RCC 7860 (cell line): ENCODE measurements at places on chromosomes 2 and 18.
A peak's percentile ranks its signal among the peaks of the same experiment; 100 is the strongest.

DNA sequence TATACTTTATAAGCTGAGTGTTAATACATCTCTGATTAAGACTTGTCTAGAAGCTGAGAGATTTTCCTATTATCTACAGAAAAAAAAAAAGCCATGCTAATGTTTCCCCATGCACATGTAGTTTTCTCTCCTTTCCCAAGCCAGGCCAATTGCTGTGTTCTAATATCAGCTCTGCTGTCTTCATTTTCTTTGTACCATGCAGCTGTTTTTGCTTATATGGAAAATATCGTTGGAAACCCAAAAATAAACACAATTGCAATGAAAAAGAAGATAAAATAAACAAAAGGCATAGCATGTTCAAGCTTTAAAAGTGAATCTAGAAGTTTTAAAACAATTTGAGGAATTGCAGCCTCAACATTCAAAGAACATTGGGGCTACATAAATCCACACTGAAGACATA is 817.4 kb upstream of the ACVR2A start:
- no peak for DNase-seq

DNA sequence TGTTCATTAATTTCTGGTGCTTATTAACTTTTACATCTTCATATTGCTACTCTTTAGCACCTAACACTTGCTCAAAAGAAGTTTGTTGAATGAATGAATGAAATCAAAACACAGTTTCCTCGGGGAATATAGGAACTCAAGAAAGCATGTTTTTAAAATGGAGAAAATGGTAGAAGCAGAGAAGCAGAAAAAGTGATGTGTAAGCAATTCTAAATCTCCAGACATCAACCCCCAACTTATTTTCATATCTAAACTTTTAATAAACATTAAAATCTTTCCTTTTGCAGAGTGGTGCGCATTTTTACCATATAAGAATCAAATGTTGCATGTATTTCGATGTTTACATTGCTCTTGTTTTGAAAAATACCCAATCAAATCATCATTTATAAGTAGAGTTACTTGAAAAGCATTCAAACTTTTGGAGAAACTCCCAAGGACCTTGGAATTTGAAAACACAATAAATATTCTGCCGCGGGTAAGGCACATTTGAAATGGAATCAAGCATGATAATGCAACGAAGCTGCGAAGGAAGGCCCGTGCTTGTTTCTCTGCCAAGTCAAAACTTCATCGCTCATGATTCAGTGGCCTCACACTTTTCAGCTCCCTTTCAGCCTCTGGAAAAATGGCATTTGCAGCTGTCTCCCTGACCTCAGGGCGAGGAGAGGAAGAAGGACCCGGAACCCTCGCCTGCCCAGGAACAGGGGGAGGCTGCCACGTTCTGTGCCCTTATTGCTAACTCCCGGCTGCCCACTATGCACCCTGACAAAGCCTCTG is 26.7 kb upstream of the SMIM21 start:
- DNase-seq = no peak

DNA sequence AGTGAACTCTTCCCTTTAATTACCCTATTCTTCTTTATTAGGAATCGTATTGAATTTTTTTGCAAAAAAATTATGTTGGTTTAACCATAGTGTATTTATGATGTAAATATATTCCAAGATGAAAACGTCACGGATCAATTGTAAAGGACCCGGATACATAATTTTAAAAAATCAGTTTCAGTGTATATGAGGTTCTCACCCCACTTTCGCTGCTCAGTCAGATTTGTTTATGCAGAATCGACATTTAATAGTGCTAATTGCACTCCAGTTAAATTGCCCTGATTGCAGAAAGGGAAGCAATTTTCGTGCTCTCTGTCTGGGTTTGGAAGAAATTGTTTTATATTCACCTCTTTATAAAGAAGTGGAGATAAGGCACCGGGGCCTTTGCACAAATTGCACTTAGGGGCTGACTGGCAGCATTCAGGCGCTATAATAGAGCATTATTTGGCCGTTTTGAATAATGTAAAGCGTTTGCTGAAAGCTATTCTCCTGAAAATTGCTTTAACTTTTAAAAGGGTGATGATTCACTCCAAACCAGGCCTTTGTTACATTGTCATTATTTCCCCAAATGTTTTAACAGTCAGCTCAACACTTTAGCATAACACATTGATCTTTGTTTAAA is 3.0 kb upstream of the SP9 start:
- DNase-seq = no peak

DNA sequence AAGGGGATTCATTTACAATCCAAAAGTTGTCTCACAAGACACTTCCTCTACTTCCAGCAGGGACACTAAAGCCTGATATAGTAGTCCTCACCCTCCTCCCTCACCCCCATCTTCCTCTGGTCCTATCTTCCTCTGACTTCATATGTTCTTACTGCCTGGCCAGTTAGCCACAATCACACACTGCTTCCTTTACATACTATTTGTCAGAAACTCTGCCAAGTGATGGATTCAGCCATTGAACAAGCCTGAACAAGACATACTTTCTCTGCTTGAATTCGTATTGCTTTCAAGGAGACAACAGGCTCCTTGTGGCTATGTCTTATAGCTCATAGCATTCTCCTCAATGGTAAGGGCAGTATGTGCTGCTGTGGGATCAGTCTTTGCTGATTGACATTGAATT is 672.2 kb downstream of the BCL11A start:
- DNase-seq = no peak

GRCh38 chr2:213251618-213252017 is 32.6 kb upstream of the SPAG16 start:
- peak; percentile 48 for DNase-seq

- no peak for DNase-seq
These were observed 394.9 kb downstream of the ARHGAP15 start for GRCh38 chr2:143524119-143524553.

DNA sequence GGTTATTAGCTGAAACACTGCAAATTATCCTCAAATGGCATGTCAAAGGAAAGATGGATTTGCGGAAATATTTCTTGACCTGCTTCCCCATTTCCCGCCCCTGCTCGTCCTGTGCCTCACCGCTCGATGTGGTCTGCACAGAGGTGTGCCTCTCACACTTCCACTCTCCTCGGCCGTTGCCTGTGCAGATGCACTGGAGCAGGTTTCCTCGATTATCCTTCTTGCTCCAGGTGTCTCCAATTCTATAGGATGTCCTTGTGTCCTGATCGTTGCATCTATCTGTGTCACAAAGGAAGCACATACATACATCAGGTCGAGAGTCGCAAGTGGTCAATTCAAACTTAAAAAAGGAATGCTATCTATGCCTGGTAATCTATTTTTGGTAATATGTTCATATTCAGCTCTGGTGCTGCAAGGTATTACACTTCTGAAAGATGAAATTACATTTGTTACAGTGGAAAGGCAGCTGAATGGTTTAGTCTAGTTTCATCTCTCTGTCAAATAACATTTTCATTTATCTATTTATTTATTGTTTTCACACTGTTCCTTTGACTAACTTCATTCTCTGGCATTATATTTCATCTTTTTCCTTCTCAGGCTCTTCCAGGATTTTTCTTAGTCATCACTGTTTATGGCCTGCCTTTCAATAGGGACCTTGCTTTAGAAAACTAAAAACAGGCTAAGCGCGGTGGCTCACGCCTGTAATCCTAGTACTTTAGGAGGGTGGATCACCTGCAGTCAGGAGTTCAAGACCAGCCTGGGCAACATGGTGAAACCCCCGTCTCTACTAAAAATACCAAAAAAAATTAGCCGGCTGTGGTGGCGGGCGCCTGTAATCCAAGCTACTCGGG is 7.6 kb downstream of the FN1 start:
- no peak for DNase-seq

GRCh38 chr18:55239740-55240139 is 280.5 kb upstream of the CCDC68 start:
- DNase-seq = no peak

DNA sequence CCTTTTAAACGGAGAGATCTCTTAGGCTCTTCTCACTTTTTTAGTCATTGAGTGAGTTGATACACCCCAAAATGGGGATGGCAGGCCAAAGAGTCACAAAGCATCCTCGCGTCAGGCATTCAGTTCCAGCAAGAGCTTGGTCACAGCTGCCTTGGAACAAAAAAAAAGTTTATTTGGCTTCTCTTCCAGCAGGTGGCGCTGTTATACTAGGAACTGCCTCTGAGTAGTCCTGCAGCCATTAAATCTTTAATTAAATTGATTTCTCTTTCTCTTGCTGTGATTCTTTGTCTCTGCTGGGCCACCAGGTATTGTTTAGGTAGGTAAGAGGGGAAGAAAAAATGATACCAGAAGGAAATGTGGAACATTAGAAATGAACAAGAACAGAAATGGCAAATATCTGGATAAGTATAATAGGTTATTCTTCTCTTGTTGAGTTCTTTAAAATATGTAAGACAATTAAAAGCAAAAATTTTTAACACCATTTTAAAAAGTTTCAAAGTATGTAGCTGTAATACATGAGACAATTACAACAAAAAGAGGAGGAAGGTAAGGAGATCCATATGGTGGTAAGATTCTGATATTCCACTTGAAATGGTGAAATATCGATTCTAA is 175.1 kb downstream of the GALNT1 start:
- DNase-seq = peak; percentile 48

- DNase-seq = peak; percentile 52
These were observed 13.9 kb downstream of the SPATS2L start for GRCh38 chr2:200320344-200320743.

DNA sequence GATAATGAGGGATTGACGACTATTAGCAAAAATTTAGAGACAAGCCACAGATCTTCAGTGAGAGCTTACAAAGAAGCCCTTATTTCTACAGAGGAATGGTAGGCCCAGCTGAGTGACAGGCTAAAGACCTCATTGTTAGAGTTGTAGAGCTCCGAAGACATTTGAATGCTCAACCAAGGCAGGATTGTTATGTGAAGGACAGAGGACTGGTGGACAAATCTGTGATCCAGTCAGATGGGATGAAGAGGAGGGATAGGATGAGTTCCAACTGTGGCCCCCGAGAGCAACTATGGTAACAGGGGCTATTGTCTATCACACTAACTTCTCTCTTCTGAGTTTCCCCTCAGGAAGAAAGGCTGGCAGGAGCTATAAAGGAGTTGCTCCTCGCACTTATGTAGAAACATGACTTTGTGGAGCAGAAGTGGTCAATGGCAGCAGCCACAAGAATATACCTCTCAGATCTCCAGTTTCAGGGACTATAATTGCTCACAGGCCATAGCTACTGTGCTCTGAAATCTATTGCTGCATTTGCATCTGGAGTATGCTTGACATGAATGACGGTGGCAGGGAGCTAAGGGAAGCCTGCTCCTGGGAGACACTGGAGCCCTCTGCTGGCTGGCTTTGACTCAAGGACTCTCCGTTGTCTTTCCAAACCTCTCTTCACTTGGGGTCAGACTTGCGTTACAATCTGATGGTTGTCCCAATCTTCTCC is 50.3 kb upstream of the GREB1L start:
- no peak for DNase-seq

DNA sequence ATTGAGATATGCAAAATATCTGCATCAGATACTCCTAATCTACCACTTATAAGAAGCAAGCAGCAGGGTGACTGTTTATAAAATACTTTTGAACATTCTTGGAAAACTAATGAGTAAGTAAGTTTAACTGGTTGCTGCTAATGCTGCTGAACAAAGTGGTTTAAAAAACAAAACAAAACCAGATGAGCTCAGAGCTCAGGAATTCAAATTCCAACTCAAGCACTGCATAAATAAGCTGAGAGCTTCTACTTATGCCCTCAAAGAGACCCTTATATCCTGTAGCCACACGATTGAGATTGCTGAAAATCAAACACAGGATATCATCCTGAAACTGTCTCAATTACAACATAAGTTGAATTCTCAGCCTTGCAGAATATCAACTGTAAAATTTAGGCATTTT is 62.3 kb upstream of the NYAP2 start:
- peak; percentile 13 for DNase-seq

GRCh38 chr2:129334696-129335410 is 644.6 kb upstream of the RAB6C start:
- DNase-seq = no peak

DNA sequence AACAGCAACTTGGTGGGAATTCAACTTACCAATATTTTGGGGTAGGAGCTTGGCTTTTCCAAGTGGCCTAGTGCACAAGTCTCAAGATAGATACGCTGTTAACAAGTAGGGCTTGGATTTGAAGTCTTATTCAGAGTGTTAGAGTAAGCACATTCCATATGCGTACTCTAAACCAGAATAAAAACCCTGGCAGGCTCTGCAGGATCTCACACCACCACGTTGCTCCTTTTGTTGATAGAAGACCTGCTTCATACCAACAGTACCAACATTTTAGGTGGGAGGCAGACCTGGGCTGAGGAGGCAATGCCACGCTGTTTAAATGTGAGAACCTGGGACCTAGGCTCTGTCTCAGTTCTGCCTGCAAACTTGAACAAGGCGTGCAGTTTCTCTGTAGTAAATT is 214.0 kb downstream of the RNF144A start:
- DNase-seq = no peak

DNA sequence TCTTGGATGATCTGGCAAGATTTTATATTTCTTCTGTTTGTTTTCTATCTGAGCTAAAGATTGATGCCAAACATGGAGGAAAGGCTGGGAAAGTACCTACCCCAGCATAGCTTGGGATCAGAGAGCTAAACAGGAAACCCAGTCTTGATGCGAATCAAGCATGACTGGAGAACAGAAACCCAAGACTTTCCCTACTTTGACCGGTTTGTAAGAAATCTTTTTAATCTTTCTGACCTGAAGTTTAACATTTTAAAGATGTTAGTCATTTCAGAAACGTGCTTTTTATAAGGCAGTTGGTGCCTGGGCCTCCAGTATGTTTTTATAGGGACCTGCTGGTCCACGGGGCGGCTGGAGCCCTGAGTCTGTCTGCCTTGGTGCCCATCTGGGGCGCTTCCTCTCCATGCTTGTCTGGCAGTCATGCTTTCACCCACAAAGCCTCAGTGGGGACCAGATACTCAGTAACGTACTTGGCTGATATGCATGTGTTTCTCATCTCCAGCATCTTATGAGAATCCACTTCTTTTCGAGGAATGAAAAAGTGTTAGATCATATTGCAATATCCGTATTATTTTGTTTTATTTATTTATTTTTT is 266.5 kb downstream of the PTGR3 start:
- DNase-seq = peak; percentile 15
